ENCODE measurements at places on chromosomes 2 and 18. TPM values are rescaled to one million over a fixed set of nuclear protein-coding genes. Genes with fewer than 3 reads are reported as not detected.
A peak's percentile ranks its signal among the peaks of the same experiment; 100 is the strongest.

GRCh38 chr2:29456429-29456828, 341.2 kb downstream of the CLIP4 start:
- no peak for DNase-seq
- no peak overlapping the region for H3K27ac ChIP-seq
- no peaks in the 10 kb centered on the region for H3K36me3 ChIP-seq
- H3K27me3 ChIP-seq: no peaks in the 10 kb centered on the region

DNA sequence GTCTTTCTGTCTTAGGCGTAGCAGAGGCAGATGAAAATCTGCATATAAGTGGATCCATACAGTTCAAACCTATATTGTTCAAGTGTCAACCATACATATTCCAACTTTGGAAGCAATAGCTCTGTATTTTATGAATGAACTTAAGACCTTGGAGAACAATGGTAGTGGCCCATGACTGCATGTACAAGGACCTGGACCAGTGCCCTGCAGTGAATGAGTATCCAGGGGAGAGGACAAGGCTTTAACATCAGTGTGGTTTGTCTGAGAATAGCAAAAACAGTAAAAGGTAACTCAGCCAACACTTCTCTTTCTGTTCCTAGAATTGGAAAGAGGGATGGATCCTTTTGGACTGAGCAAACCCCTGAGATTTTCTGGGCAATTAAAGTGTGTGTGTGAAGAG, 230.8 kb upstream of the LINC00305 start:
- H3K4me3 ChIP-seq: no peak overlapping the region
- peaks cover 7% of the 10 kb centered on the region for H3K36me3 ChIP-seq
- no peaks in the 10 kb centered on the region for H3K4me1 ChIP-seq

DNA sequence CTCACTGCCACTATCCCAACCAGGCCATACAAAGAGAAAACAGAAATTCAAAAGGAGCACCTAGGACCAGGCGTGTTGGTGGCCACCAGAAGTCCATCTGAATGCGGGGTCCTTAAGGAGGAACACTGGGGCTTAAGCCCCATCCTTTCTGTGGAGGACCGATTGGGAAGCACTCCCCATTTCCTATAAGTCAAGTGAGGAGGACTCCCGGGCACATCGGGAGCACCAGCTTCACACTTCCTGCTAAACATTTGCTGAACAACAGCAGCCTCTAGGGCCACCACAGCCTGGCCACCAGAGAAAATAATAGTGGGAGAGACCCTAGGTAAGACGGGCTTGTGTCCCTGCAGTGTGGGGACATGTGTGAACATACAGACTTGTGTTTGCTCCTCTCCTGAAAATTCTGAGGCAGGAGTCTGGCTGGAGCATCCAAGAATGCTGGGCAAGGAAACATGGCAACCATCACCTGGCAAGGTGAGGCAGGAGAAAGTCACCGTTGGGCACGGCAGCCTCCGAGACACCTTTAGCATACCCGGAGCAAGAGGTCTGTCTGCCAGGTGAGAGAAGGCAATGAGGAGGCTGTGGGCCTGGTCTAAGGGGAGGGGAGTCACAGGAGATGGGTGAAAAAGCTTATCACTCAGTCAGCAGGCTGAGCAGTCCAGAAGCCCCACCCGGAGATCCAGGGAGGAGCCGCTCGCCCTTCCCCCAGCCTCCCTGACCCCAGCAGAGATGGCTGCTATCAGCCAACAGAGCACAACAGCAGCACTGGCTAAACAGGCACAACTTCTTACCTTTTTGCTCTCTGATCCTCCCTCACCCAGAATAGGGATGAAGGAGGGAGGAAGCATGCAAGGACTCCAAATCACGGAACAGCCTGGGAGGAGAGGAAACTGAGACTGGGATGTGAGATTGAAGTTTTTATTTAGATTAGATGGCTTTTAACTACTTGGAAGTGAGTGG, 282.3 kb downstream of the EIPR1 start:
- no peaks in the 10 kb centered on the region for H3K4me1 ChIP-seq
- no peak for DNase-seq
- H3K36me3 ChIP-seq: no peaks in the 10 kb centered on the region
- H3K4me3 ChIP-seq: no peak overlapping the region

DNA sequence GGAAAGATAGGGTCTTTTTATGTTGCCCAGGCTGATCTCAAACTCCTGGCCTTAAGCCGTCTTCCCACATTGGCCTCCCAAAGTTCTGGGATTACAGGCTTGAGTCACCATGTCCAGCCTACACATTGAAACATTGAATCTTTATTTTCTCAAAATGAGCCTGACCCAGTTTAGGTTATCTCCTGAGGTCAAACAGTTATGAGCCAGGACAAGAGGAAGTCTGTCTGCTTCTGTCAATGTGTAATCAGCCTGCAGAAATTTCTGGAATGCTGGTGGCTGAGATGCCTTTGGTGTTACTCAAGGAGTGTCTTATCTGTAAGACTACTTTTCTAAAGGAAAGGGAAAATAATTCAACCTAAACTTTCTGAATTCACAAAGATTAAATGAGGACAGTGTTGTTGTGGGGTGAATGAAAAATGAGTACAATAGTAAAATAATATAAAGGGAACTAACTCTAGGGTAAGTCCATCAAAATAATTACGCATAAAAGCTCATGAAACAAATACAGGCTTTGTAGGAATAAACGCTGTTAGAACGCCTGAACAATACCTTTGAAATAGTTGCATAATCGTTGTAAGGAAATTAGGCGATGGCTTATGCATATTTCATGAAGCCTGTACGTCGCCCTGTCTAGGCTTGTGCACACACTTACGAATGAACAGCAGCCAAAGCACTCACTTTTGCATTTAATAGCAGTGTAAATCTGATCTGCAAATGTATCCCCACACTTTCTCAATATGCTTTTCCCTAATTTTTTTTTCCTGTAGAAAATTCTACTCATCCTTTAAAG, 260.8 kb downstream of the RDH14 start:
- no peaks in the 10 kb centered on the region for H3K4me1 ChIP-seq
- no peaks in the 10 kb centered on the region for H3K36me3 ChIP-seq
- no peaks in the 10 kb centered on the region for H3K27me3 ChIP-seq
- no peak overlapping the region for H3K4me3 ChIP-seq
- H3K27ac ChIP-seq: no peak overlapping the region

GRCh38 chr2:191245869-191246531, 796 bp downstream of the MYO1B start:
- H3K27me3 ChIP-seq: peaks cover 10% of the 10 kb centered on the region
- no peaks in the 10 kb centered on the region for H3K36me3 ChIP-seq
- peak overlapping the region; percentile 92 for H3K27ac ChIP-seq
- peaks cover 47% of the 10 kb centered on the region for H3K4me1 ChIP-seq
- DNase-seq: peak; percentile 94
- peak overlapping the region; percentile 89 for H3K4me3 ChIP-seq

The EN1 gene
- not detected for total RNA-seq

The UGT1A4 gene
- not detected for total RNA-seq

The DPP10 gene
- 6.5 TPM for total RNA-seq

The ZNF236 gene
- 14.3 TPM for total RNA-seq

The DTNA gene
- 15.0 TPM for total RNA-seq

The DUSP11 gene
- 43.5 TPM for total RNA-seq

The CHST9 gene
- 1.3 TPM for total RNA-seq
